ENCODE measurements at places on chromosomes 13 and 19. TPM values are rescaled to one million over a fixed set of nuclear protein-coding genes. Genes with fewer than 3 reads are reported as not detected.

DNA sequence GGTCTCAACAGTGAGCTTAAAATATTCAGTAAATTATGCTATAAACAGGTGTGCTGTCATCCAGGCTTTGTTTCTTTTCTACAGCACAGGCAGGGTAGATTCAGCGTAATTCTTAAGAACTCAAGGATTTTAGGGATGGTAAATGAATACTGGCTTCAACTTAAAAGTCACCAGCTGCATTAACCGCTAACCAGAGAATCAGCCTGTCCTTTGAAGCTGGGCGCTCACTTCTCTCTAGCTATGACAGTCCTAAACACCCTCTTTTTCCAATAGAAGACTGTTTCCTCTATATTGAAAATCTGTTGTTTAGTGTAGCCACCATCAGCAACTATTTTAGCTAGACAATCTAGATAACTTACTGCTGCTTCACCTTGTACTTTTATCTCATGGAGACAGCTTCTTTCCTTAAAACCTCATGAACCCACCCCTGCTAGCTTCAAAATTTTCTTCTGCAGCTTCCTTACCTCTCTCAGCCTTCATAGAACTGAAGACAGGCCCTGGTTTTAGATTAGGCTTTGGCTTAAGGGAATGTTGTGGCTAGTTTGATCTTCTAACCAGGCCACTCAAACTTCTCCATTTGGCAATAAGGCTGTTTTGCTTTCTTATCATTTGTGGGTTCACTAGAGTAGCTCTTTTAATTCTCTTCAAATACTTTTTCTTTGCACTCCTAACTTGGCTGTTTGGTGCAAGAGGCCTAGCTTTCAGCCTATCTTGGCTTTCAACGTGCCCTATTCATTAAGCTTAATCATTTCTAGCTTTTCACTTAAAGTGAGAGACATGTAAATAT lies 89.5 kb downstream of the USP12 start:
- DNase-seq: no peak

DNA sequence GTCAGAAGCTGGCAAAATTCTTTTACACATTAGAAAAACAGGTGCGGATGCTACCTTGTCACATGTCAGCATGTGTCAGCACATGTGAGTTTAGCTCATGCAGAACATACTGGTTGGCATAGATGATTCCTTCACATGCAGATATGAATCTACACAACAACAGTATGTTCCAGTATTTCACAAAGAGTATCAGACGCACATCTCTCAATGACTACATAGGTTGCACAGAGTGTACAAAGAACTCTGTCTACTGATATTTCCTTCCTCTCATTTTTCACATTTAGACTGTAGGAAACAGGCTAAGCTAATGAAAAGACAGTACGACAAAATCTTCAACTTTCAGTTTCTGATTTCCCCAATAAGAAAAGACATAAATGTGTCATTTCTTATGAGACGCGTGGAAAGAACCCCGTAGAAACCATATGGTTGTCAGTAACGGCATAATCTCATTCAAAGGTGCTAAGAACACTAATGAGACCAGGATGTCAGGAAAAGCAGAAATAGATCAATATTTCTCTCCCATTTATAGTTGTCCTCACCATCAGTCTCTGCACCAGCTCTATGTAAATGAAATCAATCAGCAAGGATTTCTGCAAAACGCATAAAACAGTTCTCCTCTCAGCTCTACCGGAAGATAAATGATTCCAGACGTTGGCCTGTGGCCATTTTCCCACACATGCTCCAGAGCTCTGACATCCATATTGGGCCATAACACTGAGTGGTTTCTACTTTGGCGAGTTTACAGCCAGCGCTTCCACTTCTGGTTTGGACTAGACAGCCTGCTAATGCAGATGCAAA lies 81.2 kb downstream of the STARD13 start:
- no peak for DNase-seq

GRCh38 chr19:30106417-30107095 lies 164.5 kb downstream of the URI1 start:
- no peak for DNase-seq

Gene ZNF441
- total RNA-seq: 4.0 TPM

Gene TUBB4A
- 2.8 TPM for total RNA-seq

GRCh38 chr13:102333320-102334198 lies 68.3 kb downstream of the FGF14 start:
- no peak for DNase-seq

All from activated CD4-positive, alpha-beta T cell treated with anti-CD3 and anti-CD28 coated beads, Interleukin-2, amount 10 ng/mL, durations not matched to agents 24 days and 14 days (primary cell).